ENCODE measurements at places on chromosomes 4 and X. TPM values are rescaled to one million over a fixed set of nuclear protein-coding genes. Genes with fewer than 3 reads are reported as not detected.

DNA sequence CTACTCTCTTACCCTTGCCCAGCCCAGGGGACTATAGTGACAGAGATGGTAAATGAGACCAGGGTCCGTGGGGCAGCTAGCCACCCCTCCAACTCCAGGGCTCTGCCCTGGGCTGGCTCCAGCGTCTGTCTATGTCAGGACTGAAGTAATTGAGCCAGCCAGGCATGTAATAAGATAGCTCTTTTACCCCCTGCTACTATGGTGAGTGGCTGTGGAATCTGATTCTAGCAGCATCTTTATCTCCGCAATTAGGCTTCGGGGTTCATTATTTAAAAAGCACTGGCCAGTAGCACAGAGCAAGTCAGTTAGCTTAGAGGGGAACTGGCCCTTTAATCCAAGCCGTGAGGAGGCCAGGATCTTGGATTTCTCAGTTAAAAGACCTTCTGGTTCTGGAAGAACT is 123.3 kb upstream of the RAI2 start:
- no peak for DNase-seq

DNA sequence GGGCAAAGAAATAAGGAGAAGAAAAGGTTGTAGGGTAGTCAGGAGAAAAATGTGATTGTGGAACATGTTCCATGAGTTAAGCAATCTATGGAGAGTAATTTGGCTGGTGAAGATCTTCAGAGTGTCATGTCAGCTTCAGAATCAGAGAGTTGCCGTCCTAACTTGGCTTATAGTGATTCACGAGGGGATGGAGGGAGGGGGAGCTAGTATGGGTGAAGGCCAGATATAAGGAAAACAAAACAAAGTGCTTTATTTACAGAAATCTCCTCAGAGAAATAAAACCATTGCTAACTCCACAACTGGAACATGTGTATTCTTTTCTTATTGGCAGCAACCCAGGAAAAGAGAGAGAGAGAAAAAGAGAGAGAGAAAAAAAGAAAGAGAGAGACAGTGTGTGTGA is 256.5 kb upstream of the NRK start:
- peak; percentile 0 for DNase-seq

DNA sequence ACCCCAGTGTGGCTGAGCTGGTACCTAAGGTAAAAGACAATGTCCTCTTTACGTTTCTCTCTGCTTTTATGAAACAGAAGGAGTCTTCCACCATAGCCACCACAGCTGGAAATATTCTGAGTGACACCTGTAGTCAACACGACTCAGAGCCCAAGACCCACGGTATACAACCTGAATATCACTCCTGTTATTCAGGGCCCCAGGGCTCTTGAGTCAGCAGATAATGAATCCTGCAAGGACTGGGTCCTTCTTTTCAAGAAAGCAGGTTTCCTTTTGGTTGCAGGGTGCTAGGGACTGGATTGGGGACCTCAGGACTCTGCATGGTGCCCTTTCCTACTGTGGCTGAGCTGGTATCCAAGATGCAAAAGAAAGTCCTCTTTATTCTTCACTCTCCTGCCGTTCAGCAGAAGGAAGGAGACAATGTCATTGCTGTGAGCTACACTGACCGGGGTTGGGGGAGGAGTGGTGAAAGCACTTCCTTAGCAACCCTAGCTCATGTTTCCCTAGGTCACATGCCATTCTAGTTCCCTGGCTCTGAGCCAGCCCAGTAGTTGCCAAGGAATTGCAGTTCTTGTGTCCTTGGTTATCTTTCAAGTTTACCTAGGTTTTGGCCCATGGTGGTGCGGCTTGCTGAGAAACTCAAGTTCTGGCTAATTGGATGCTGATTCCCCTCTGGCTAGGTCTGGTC is 23.7 kb upstream of the UNC5C start:
- peak; percentile 16 for DNase-seq

MAP3K15 gene
- not detected for total RNA-seq

ASMTL gene
- 16.4 TPM for total RNA-seq

Measured in fibroblast of villous mesenchyme (primary cell).